ENCODE measurements at places on chromosomes 13 and 19.
A peak's percentile ranks its signal among the peaks of the same experiment; 100 is the strongest.

- DNase-seq: no peak
Observed at GRCh38 chr13:76816394-76816793, 69.8 kb downstream of the KCTD12 start.

DNA sequence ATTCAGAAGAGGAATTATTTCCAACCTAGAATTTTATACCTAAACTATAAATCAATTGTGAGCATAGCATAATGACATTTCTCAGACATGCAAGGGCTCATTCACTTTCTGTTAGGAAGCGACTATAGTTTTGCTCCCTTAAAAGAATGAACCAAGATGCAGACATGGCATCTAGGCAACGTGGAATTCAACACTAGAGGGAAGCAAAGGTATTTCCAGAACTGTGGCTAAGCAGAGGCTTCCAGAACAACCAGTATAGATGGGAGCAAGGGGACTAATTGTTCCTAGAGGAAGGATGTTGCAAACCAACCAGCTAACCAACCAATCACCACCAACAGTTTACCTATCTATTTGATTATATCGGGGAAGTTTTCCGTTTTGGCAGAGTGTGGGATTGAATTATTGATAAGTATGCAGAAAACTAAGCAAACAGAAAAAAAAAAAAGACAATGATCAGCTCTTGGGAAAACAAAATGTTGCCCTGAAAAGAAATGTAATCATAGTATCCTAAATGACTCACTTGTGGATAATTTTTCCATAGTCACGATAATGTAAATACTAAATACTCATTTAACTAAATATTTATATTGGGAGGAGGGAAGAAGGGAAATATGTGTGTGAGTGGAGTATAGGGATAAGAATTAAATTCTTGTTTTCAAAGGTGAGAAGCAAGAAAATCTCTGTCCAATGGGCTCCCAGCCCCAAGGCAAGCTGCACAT is 21.1 kb downstream of the ARL11 start:
- no peak for DNase-seq

DNA sequence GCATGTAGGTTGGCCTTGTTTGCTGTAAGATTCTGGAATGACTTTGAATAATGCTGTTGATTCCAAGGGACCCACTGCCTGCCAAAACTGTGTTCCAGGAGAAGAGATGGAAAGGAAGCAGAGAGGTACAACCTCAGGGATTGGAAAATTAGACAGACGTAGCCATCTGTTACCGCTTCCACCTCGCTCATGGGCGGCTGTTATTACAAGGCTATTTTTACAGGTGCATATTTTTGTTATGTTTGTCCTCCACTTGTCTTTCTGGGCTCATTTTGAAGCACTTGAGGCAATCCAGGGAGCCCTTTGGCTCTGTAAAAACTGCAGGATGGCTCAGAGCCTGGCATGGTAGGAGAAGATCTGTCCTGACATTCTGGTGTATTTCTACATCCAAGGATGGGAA is 276.4 kb upstream of the TMTC4 start:
- no peak for DNase-seq

GRCh38 chr19:4084547-4084877 is 17.8 kb upstream of the ZBTB7A start:
- no peak for DNase-seq

GRCh38 chr13:67438465-67438864 is 208.3 kb upstream of the PCDH9 start:
- no peak for DNase-seq

- no peak for DNase-seq
Observed at GRCh38 chr13:42420304-42420703, 148.4 kb downstream of the AKAP11 start.

- DNase-seq: no peak
Observed at GRCh38 chr19:31513841-31514240, 164.6 kb upstream of the TSHZ3 start.

DNA sequence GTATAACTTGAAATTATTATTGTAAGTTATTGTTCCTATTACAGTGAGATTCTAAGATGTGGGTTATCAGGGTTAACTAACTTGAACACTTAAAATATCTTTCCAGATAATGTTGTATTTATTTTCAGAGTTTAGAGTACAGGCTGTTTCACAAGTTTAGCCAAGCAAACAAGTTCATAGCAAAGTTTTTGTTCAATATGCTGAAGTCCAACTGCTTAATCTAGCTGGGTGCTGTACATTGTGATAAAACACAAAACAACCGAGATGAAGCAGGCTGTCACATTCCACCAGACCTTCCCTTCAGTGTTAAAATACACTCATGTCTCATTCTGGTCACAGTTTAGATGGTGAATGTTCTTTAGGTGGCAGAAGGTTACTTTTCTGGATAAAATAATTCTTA is 148.0 kb upstream of the PCDH20 start:
- DNase-seq: no peak

DNA sequence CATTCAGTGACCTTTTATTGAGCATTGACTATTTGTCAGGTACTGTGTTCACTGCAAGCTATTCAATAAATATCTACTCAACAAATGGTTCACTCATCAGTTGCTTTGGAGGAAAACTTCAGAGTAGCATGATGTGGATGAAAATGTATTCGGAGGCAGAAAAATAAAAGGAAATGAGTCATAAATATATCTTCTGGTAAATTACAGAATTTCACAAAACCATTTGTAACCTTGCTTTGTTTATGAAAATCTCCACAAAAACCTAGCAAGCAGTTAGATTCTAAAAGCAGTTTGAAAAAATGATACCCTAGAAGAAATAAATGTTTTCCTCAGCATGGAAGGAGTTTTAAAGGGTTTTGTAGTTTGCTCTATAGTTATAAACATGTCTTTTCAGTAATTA is 399.6 kb downstream of the LMO7 start:
- DNase-seq: no peak

DNA sequence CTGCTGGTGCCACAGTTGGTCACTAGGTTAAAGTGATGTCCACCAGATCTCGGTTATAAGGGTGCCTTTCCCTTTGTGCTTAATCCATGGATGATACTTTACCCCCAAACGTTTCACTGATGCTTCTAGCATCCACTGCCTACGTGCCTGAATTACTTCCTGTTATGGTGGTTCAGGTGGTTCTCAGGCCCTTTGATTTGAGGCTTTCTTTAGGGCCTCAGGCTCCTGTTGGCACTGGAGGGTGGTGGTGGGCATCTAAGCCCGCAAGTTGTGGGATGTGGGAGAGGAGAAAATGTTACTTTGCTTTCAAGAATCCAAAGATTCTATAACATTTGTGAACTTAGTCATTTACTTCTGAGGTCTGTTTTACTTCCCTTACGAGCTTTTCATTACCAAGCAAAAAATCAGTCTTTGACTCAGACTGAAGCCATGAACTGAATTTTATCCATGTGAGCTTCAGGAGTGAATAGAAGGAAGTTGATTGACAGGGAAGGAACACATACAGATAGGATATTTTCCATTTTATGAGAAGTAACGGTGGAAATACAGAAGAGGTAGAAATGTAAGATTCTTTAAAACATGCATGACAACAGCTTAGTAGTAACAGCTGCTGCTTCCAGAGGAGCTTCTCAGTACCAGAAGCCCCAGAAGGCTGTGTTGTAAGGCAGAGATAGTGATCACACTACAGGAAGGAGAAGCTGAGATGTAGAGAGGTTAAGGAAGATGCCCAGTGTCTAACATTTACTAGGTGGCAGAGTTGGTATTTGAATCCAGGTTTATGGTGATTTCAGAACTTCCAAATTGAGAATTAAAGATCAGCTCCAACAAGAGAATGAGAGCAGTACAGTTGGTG is 65.0 kb downstream of the ARHGEF7 start:
- no peak for DNase-seq

DNA sequence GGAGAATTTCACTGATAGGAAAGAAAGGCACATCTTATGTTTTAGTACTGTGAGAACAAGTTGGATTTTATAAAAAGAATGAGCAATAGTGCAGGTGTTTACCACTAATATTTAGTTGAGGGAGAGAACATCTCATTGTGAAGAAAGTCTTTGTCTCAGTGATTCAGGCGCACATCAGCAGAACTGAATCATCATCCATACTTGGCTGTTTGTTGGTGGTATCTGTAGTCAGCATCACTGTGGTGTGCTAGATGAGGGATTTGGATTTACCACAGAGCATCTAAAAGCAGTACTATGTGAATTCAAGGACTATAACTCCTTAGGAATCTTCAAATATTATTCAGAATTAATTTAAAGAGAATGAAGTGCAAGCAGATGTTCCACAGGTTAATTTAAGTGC is 1380.5 kb upstream of the ATXN8OS start:
- DNase-seq: no peak

GRCh38 chr13:50783717-50784290 is 59.7 kb downstream of the DLEU7 start:
- DNase-seq: no peak

DNA sequence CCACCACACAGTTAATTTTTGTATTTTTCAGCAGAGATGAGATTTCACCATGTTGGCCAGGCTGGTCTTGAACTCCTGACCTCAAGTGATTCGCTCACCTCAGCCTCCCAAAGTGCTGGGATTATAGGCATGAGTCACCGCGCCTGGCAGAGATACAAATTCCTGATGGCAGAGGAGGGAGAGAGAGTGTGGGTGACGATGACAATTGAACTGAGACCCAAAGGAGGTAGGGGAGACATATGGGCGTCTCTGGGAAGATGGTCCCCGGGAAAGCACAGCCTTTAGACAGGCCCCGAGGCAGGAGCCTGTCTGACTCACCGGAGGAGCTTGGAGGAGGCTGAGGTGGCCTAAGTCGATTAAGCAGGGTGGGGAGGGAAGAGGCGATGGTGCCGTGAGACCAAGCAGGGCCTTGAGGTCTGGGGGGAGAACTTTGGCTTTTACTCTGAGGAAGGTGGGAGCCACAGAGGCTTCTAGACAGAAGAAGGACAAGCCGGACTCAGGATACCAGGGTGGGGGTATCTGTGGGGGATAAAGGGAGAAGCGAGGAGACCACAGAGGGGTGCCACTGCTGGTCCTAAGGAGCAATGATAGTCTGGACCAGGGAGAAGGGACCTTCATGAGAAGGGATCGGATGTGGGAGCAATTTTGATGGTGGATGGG is 38.2 kb downstream of the ARRDC2 start:
- peak; percentile 17 for DNase-seq

GRCh38 chr13:46468570-46469463 is 81.8 kb upstream of the RUBCNL start:
- DNase-seq: no peak

DNA sequence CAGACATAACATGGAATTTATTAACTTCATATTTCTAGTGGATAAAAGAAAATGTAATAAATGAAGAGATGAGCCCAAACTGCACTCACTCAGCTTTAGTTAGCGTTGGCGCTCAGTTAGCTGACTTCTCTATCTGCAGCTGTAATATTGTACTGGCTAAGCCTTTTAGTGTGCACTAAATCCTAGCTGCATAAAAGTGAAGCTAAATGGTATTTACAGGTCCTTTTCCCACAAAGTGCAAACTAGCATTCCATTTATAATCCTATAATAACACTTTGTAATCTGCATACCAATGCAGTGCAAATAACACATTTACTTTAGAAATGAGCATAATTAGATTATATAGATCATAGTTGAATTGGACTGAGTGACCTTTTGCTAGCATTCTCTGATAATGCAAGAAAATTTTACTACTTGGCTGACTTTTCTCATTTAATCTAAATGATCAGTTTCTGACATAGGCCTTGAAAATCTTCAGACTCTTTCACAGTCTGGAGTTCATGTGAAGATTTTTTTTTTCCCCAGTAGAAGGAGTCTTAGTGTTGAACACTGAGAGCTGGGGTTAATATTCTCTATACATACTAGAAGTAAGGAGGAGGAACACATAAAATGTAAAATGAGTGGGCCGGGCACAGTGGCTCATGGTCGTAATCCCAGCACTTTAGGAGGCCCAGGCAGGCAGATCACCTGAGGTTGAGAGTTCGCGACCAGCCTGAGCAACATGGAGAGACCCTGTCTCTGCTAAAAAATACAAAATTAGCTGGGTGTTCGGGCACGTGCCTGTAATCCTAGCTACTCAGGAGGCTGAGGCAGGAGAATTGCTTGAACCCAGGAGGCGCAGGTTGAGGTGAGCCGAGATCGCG is 1426.4 kb downstream of the PCDH9 start:
- no peak for DNase-seq

DNA sequence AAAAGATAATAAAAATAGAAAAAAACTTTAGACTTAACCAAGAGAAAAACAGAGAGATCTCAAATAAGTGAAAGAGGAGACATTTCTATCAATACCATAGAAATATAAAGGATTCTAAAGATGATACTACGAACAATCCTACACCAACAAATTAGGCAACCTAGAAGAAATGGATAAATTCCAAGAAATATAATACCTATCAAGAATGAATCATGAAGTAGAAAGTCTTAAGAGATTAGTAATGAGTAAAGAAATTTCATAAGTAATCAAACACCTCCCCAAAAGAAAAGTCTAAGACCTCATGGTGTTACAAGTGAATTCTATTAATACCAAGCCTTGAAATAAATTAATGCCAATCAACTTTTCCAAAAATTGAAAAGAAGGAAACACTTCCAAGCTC is 1584.5 kb upstream of the MIR17HG start:
- no peak for DNase-seq

DNA sequence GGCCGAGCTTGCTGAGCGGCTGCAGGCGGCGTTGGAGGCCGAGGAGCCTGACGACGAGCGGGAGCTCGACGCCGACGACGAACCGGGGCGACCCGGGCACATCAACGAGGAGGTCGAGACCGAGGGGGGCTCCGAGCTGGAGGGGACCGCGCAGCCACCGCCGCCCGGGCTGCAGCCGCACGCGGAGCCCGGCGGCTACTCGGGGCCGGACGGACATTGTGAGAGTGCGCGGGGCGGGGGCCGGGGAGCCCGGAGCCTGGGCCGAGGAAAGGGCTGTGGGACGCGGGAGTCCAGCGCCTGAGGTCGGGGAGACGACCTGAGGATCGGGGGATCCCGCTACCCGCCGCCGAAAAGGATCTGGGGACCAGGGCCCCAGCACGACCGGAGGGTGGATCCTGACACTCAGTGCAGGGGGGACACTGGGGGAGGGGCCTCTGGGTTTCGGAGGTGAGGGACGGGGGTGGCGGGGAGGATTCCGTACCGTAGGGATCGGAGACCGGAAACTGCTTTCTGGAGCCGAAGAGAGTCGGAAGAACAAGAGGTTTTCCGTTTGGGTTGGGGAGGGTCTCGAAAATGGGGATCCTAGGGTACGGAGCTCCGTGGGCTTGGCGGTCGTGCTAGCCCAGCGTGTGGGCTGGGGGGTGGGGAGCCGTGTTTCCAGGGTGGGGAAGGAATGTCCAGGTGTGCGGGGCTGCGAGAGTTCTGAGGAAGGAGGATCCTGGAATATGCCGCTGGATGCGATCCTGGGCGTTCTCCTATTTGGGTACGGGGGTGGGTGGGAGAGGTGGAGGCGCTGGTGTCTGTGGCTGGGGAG is 616 bp downstream of the HNRNPUL1 start:
- DNase-seq: peak; percentile 34

GRCh38 chr19:30309176-30309575 is 63.0 kb upstream of the ZNF536 start:
- DNase-seq: no peak

DNA sequence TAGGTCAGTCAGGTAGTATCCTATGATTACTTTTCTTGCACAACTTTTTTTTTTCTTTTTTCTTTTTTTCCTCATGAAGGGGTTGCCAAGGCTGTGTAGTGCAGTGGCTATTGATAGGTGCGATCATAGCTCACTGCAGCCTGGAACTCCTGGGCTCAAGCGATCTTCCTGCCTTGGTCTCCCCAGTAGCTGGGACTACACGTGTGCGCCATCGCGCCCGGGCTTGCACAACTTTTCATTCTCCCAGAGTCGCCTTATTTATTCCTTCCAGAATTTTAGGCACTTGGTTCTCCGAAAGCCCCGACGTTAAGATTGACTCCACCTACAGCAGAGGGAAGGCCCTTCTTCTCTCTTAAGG is 867 bp upstream of the ZNF613 start:
- DNase-seq: no peak

GRCh38 chr13:56335775-56336174 is 804.9 kb upstream of the PRR20A start:
- DNase-seq: no peak

GRCh38 chr19:1512671-1513498 is at the start of gene ADAMTSL5:
Gene ADAMTSL5, minus strand, starts transcription at chr19:1513019. Its CDS starts 2,076 bp downstream, at chr19:1510943.
- DNase-seq: no peak

Measured in dermis microvascular lymphatic vessel endothelial cell (primary cell).